Right hindlimb (tissue), 1 donor: ENCODE measurements at places on chromosomes 1 and 21.
A peak's percentile ranks its signal among the peaks of the same experiment; 100 is the strongest.

DNA sequence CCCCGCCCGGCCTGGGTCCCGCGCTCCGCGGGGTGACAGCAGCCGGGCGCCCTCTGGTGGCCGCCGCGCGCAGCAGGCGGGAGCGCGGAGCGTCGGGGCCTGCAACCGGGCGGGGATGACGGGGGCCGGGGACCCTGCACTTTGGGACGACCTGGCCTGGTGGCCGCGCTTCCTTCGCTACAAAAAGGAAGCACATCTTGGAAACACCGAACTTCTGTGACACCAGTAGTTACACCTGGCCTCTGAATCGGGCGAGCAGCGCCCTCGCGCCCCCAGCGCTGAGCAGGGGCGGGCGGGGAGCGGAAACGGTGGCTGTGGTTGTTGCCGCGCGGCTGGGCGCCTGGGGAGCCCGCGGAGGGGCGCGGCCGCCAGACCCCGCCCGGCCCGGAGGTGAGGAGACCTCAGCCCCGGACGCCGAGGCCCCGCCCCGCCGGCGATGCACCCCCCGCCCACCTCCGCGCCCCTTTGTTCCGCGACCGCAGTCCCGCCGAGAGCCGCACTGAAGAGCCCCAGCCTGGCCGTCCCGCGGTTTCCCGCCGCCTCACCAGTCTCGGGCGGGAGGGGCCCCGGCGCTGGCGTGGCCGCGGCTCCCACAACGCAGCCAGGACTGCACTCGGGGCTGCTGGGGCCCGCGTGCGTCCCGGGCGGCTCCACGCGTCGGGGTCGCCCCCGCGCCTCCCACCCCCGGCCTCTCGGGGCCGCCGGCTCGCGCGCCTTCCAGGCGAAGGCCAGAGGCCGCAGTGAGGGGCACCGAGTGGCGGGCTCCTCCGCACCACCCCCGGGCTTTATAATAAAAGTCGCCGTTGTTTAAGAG, 59.3 kb downstream of the H3-3A start:
- peak; percentile 75 for DNase-seq

DNA sequence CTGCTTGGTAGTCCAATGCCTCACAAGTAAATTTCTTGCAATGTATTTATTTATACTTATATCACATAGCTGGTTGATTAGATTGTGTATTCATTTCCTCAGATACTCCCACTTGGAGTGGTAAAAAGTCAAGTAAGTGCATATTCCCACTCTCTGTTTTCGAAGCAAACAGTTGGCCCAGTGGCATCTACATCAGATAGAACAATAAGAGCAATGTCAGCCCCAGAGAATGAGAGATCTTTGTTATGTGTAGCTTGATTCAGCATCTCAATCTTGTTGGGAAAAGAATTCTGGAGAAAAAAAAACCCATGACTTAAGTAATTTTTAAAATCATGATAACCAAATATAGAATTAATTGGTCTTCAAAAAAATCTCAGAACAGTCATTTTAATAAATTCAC, 25.5 kb downstream of the RGL1 start:
- DNase-seq = no peak

DNA sequence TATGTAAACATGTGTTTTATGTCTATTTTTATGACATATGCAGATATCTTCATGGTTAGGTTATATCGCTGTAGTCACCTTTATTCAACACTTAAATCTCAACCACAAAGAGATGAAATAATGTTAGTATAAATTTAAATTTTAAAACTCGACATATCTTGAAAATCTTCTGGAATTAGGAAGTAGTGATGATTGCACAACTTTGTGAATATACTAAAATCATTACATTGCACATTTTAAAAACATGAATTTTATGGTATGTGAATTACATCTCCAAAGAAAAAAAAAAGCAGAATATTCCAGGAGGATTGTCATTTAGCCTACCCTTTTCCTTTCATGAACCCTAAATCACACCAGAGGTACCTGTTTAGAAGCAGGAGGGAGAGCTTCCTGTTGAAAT, 39.4 kb upstream of the CACYBP start:
- no peak for DNase-seq

DNA sequence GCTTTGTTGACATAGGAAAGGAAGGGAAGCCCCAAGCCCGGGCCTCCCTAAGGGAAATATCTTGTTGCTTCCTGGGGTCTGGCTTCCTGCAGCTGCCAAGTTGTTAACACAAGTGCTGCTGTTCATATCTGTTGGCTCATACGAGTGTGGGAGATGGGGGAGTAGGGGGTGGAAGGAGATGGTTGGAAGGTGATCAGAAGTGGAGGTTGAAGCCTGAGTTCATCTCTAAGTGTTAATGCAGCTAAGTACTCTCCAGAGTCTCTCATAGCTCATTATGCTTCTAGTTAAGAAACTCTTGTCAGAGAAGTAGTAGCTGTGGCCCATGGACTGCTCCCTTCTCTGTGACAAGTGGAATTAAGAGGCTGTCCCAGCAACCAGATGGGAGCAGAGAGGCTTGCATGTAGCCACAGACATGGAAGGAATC, 319.2 kb upstream of the SPAG17 start:
- DNase-seq = peak; percentile 55

GRCh38 chr1:77513839-77514763, 168.4 kb downstream of the ZZZ3 start:
- peak; percentile 73 for DNase-seq

DNA sequence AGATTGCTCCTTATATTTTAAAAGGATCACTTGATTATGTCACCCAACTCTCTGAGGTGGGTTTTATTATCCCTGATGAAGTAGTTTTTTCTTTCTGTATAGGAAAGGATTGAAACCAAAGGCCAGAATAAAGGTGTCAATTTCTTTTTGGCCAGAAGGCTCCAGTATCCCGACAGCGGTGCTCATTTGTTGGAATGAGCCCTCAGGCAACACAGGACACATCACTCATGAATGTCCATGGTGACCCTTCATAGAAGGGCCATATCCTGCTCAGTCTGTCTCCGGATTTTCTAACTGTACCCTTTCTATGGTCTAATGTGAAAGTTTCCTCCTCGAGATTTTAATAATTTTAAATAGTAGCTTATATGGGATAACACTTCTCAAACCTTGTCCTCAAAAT, 171.3 kb upstream of the USP24 start:
- no peak for DNase-seq

GRCh38 chr1:79667848-79668696, 661.5 kb upstream of the ADGRL4 start:
- DNase-seq = no peak

GRCh38 chr1:166073489-166073888, 93.3 kb downstream of the FAM78B start:
- DNase-seq = no peak

GRCh38 chr21:42578761-42579415, 65.2 kb downstream of the SLC37A1 start:
- no peak for DNase-seq

- DNase-seq = no peak
These were observed 33.5 kb upstream of the RNF19B start for GRCh38 chr1:32998064-32998463.

GRCh38 chr1:79646880-79647279, 640.4 kb upstream of the ADGRL4 start:
- DNase-seq = no peak

- no peak for DNase-seq
These were observed 1.8 kb downstream of the CTTNBP2NL start for GRCh38 chr1:112397841-112398240.

- no peak for DNase-seq
These were observed 97.0 kb downstream of the LHX4 start for GRCh38 chr1:180327089-180327488.

GRCh38 chr1:27132147-27132546, 22.8 kb downstream of the SLC9A1 start:
- no peak for DNase-seq

GRCh38 chr1:243264717-243265116, 8.9 kb downstream of the SDCCAG8 start:
- no peak for DNase-seq

DNA sequence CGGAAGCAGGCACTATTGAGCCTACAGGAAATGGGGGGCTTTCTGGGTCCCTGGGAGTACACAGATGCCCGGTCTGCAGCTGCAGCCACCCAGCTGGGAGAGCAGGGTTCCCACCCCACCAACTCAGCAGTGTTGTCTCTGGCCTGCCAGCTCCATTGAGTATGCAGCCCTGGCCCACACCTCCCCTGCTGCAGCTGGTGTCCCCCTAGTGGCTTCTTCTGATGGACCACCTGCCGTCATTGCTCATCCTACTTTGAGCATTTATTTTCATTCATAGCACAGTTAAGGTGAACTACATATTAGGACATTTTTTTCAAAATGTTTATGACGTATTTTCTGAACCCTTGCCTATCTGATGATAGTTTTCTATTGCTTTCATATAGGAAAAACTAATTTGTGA, 189.8 kb upstream of the LYPLAL1 start:
- DNase-seq = no peak

DNA sequence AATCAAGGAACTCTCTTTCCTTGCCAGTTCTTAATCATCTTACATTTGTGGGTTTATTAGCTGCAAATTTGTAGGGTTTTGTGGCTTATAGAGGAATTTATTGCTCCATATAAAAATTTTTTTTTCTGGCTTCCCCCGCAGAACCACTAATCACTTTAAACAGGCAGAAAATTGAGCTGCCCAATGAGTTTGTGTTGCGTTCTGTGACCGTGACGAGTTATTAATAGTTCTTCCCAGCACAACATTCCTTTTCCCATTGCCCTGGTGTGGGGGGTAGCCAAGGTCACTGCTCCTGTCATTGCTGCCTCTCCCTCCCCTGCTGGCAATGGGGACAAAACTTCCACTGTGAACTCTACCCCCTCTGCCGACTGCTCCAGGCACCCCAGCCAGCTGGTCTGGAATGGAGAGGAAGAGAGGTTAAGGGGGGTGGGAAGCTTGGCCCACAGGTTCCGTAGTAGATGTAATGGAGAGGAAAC, 55.1 kb downstream of the UBE2T start:
- no peak for DNase-seq

DNA sequence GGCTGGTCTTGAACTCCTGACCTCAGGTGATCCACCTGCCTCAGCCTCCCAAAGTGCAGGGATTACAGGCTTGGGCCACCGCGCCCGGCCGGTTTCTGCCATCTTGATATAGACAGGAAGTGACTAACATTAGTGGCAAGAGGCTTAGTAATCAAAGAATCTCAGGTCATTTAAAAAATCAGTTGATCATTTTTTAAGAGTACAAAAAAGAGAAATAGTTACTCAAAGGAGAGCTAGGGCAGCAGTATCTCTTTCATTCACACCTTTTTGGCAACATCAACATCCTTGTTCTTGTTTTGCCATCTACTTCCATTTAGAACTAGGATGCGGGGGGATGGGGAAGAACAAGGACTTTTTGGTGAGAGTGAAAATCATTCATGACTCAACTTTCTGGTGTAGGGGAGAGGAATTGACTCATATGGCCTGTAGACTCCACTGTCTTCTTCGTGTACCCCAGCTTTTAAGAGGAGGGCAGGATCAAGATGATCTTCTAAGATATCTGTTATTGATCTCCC, 8.8 kb downstream of the FCRLB start:
- no peak for DNase-seq

- no peak for DNase-seq
These were observed 110.3 kb downstream of the MRPL39 start for GRCh38 chr21:25496825-25497482.

GRCh38 chr1:180041582-180041981, 87.0 kb downstream of the CEP350 start:
- DNase-seq = no peak

DNA sequence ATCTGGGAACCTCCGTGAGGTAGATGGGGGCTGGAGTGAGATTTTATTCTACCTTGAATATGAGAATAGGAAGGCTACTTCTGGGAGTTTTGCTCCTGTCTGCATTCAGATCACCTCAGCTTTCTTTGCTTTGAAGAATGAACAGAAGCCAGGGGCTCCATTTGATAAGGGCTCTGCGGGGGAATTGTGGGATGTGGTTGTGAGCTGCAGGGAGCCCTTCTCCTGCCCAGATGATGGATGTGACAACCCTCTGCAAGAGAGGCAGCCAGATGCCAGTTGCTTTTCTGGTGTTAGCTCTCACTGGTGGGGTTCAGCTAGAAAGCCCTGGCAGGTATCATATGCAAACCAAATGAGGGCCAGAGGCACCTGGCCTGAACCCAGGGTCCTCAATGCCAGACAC, 21.5 kb downstream of the IER5 start:
- DNase-seq = no peak

- DNase-seq = no peak
These were observed 21.1 kb downstream of the C2CD2 start for GRCh38 chr21:41932576-41933312.

DNA sequence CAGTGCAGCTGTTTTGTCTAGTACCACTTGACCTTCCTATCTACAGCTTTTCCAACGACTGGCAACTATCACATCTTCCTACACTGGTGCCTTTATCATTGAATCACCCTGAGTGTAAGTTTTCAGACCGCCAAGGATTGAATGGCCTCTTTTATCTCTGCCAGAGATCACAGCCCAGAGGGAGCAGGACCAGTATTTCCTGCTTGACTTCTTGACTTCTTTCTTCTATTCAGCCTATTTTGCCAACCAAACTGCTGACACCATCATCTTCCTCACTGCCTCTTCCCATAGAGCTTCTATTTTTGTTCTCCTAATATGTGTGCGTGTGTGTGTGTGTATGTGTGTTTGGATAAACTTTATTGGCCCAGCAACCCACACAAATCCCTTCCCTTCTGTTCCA, 53.8 kb downstream of the SERBP1 start:
- no peak for DNase-seq

- DNase-seq = no peak
These were observed 13.9 kb downstream of the EPHX1 start for GRCh38 chr1:225823811-225824261.

GRCh38 chr1:23521588-23521987, 9.4 kb downstream of the E2F2 start:
- no peak for DNase-seq

- DNase-seq = no peak
These were observed 66.3 kb upstream of the COG2 start for GRCh38 chr1:230575886-230576500.

GRCh38 chr1:2566101-2567045, 10.2 kb downstream of the TNFRSF14 start:
- DNase-seq = no peak

GRCh38 chr1:245874942-245875580, 632.0 kb downstream of the SMYD3 start:
- peak; percentile 64 for DNase-seq
